ENCODE measurements at places on chromosomes 12 and 14.

- DNase-seq, result peak; percentile 43
These were observed 20.1 kb downstream of the CGRRF1 start for GRCh38 chr14:54529811-54530210.

GRCh38 chr12:58819345-58819744 lies 101.0 kb downstream of the LRIG3 start:
- no peak for DNase-seq

- no peak for DNase-seq
These were observed 856.2 kb downstream of the BCL11B start for GRCh38 chr14:98415766-98416165.

DNA sequence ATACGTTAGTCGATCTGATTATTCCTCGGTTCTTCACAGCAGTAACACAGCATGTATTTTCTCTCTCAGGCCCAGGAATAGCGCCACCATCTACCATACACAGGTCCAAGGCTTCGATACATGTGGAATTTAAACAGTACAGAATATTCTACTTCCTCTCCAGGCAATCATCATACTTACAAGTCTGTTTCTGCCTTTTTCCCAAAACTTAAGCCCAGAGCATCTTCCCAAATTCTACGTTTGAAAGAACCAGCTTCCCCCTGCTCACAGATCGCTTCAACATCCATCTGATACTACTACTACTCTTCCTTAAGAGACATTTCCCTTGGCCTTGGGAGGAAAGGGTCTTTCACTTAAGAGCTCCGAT lies 626 bp downstream of the TXNDC16 start:
- peak; percentile 54 for DNase-seq

GRCh38 chr12:38586789-38587188 lies 270.2 kb downstream of the ALG10B start:
- DNase-seq, result no peak

- no peak for DNase-seq
These were observed 1.3 kb downstream of the MYL6B start for GRCh38 chr12:56153678-56154065.

DNA sequence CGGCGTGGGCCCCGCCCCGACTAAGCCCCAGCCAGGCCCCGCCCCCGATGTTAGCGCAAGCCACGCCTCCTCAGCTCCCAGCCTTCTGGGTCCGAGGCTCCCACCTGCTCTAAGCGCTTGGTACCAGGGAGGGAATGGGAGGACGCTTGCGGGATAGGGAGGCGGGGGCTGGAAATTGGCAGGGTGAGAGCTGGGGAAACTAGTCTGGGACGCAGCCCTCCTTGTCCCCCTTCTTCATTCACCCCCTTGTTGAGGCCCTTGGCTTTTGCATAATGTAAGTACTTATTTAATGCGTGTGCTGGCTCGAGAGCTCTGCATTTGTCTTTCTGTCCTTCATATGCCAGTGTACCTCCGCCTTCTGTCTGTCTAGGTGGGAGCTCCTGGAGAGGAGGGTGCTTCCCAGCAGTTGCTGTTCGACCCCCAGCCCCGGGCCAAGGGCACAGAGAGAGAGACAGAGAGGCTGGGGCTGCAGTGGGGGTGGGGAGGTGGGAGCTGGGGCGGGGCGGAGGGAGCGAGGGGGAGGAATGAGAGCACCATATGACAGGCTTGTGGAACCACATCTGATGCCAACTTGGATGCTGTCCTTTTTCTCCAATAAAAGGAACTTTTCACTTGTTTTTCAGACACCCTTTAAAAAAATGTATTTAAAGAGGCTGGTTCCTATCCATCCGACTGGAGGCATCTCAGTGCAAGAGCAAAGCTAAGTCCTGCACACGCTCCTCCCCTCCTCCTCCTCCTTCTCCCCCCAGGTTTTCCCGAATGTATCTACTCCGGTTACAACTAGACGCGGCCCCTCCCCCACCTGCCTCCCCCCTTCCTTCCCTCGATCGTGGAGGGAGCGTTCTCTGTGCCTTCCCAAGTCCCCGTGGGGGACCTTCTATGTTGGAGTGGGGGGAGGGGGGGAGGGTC lies 25.6 kb upstream of the MAP1LC3B2 start:
- DNase-seq, result peak; percentile 67

- DNase-seq, result peak; percentile 63
These were observed 165.8 kb downstream of the EMP1 start for GRCh38 chr12:13362260-13362841.

Data from common myeloid progenitor, CD34-positive (primary cell).